ENCODE measurements at places on chromosomes 12 and 14. TPM values are rescaled to one million over a fixed set of nuclear protein-coding genes. Genes with fewer than 3 reads are reported as not detected.

Gene NAA25
- 31.0 TPM for total RNA-seq

Gene RD3L
- total RNA-seq = not detected

Gene SLC38A4
- total RNA-seq = 0.74 TPM

Gene KLHDC1
- 14.0 TPM for total RNA-seq

Gene TROAP
- 0.49 TPM for total RNA-seq

Gene GLT1D1
- total RNA-seq = 9.6 TPM

Gene CPNE6
- total RNA-seq = 46.2 TPM

Gene B4GALNT3
- 1.5 TPM for total RNA-seq

Gene SLC5A8
- 2.2 TPM for total RNA-seq

Gene HCAR2
- not detected for total RNA-seq

Gene ZNF891
- 6.6 TPM for total RNA-seq

Gene ASIC1
- 24.6 TPM for total RNA-seq

Gene SENP1
- 25.1 TPM for total RNA-seq

Gene KRT79
- not detected for total RNA-seq

Gene ZFHX2
- 1.5 TPM for total RNA-seq

Gene RAD9B
- 0.74 TPM for total RNA-seq

Gene CLEC2B
- 3.7 TPM for total RNA-seq

Gene KRT81
- not detected for total RNA-seq

Gene KERA
- total RNA-seq = 1.2 TPM

Gene TAS2R50
- 6.6 TPM for total RNA-seq

Gene PRH1
- 50.6 TPM for total RNA-seq

Gene ASCL1
- total RNA-seq = 8.6 TPM

Gene GOLGA3
- 35.9 TPM for total RNA-seq

Gene BEGAIN
- total RNA-seq = 13.8 TPM

Gene GPR65
- under 0.01 TPM for total RNA-seq

Gene OTUB2
- total RNA-seq = 5.2 TPM

Gene ZDHHC22
- 9.8 TPM for total RNA-seq

Gene ACYP1
- total RNA-seq = 16.0 TPM

Gene TAS2R7
- not detected for total RNA-seq

Gene SAMD15
- total RNA-seq = 5.2 TPM

Gene SERPINA5
- not detected for total RNA-seq

Gene OR4K1
- not detected for total RNA-seq

Gene SELPLG
- 1.2 TPM for total RNA-seq

Gene GSC
- total RNA-seq = not detected

Gene CLEC1A
- total RNA-seq = 0.98 TPM

Gene TTLL5
- 25.6 TPM for total RNA-seq

Gene NR1H4
- 0.25 TPM for total RNA-seq

Gene KIF26A
- total RNA-seq = 9.1 TPM

Gene FSCB
- not detected for total RNA-seq

Gene SERPINA12
- total RNA-seq = not detected

Gene HOXC11
- total RNA-seq = not detected

Gene NEMP1
- 6.1 TPM for total RNA-seq

Gene DCP1B
- total RNA-seq = 6.9 TPM

Gene STAC3
- 0.25 TPM for total RNA-seq
